ENCODE measurements at places on chromosomes 4 and X.

GRCh38 chr4:25180524-25181131 lies 20.4 kb upstream of the SEPSECS start:
- peak; percentile 42 for DNase-seq

DNA sequence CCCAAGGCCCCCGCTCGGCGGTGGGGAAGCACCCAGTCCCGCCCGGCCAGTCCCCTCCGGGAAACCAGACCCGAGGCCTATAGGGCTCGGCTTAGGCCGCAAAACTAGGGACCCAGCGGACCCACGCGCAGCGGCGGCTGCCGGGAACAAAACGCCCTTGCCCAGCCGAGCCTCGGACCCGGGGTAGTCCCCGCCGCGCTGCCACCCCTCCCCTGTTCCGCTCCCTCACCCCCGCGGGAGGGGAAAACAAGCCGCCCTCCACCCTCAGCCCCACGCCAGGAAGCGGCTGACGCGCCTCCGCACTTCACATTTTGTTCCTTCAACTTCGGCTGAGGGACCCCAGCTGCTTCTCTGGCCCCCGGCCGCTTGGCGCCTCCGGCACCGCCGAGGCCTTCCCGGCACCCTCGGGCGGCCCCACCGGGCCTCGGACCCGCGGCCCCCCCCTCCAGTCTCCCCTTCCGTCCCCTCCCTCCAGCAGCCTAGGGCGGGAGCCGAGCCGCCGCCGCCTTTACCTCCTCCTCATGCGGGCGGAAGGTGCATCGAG lies 694 bp downstream of the PDS5A start:
- peak; percentile 67 for DNase-seq

DNA sequence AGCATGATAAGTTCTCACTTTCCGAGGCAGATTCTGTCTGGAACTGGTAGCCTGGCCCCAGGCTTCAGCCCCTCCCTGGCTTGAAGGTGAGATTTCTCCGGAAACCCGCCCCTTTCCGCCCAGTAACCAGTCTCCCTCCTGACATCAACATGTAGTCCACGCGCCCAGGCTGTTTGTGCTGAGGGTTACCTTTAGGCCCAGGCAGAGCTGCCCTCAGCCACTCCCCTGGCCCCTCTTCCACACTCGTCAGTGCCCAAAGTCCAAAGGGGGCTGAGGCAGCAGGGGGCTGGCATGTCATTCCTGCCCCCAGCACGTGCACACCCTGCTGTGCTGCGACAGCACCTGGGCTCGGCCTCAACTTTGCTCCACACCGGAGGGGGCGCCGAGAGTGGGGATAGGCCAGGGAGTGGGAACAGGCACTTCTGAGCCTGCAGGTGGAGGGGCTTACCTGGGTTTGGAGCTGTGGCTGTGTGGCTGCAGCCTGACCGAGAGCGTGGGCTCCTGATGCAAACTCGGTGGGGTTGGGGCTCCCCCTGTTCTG lies 69.5 kb upstream of the ANK2 start:
- no peak for DNase-seq

DNA sequence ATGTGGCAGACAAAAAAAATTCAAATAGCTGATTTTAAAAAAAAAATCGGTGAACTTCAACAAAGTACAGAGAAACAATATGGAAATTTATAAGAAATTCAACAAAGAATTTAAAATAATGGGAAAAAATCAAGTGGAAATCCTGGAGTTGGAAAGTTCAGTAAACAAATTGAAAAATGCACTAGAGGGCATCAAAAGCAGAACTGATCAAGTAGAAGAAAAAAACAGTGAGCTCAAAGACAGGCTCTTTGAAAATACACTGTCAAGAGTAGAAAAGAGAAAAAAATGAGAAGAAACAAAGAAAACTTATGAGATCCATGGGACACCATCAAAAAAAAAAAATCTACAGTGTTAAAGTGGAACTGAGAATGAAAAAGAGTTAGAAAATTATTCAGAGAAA lies 19.6 kb upstream of the FRG1 start:
- DNase-seq = no peak

DNA sequence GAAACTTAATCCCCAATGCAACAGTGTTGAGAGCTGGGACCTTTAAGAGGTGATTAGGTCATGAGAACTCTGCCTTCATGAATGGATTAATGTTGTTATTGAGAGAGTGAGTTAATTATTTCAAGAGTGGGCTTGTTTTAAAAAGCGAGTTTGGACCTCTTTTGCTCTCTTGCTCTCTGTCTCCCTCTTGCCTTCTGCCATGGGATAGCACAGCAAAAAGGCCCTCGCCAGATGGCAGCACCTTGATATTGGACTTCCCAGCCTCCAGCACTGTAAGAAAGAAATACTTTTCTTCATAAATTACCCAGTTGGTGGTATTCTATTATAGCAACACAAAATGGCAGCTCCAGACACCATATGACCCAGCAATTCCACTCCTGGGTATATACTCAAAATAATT lies 7.0 kb upstream of the ATP6AP2 start:
- DNase-seq = peak; percentile 44

DNA sequence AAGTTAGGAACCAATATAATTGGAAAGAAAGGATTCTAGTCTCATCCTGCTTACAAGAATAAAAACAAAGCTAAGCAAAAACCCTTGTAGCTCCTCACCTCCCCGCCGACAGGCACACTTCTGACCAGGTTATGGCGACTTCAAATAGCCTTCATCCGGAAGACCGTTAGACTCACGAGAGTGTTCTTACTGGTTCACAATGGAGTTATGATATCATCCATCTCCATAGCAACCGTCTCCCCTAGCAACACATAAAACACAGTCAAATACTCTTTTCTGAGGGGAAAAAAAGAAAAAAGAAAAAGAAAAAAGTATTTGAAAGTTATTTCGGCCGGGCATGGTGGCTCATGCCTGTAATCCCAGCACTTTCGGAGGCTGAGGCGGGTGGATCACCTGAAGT lies at the start of gene IL13RA2:
Gene IL13RA2, minus strand, starts transcription at position 162 of the 400 bp plus-strand sequence. CDS start 347 bp downstream, outside the sequence.
- DNase-seq = no peak

- no peak for DNase-seq
Measured at GRCh38 chr4:172546782-172547181, 621.8 kb upstream of the GALNT7 start.

GRCh38 chr4:177384856-177385397 lies 57.3 kb downstream of the AGA start:
- DNase-seq = no peak

DNA sequence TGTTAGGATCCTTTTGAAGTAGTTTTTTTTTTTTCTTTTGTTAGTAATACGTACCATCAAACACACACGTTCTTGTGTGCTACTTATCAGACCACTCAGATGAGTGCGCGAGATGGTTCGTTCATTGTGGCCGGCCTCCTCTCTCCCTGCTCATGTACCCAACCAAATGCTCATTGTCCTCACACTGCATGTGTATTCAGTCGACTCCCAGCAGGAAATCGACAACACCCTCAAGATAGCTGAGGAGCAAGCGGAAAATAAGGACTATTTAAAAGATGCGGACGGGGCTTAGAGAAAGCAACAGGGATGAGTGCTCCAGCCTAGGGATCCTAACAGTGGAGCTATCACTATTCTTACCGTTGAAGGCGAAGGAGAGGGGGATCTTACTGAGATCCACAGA lies 72.9 kb upstream of the GUCY1A1 start:
- no peak for DNase-seq

GRCh38 chr4:122826553-122827257 lies at the start of gene FGF2:
Gene FGF2 (plus strand): TSS chr4:122826831. CDS start chr4:122827175, 344 bp downstream.
- DNase-seq = peak; percentile 14

DNA sequence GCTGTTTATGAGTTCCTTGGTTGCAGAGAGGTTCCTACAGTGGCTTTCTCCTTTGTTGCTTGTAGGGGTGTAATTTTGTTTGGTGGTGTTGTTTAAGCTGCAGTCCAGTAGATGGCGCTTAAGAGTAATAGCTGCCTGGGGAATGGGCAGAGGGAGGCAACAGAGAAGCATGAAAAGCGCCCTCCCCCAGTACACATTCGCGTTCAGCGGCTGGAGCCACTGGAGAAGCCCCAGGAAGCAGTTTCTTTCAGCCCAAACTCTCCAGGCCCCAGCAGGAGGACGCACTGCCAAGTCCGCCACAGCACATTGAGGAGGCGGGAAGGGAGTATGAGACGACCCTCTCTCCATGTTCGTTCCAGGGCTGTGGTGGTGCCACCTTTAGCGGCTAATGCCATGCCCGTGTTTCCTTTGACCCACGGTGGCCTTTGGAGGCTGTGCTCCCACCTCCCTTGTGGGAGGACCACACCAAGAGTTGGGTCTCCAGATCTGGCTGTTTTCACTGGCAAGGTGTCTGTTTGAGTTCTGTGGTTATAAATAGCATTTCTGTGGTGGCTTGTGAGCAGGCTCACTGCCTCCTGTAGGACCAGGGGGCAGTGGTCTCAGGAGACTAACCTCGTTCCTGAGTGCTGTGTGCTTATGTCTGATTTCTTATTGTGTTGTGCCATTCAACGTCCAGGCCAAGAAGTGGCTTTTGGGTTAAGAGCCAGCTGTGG lies 252.3 kb downstream of the ARHGAP10 start:
- DNase-seq = no peak

GRCh38 chr4:1417522-1418390 lies 11.5 kb upstream of the NKX1-1 start:
- no peak for DNase-seq

DNA sequence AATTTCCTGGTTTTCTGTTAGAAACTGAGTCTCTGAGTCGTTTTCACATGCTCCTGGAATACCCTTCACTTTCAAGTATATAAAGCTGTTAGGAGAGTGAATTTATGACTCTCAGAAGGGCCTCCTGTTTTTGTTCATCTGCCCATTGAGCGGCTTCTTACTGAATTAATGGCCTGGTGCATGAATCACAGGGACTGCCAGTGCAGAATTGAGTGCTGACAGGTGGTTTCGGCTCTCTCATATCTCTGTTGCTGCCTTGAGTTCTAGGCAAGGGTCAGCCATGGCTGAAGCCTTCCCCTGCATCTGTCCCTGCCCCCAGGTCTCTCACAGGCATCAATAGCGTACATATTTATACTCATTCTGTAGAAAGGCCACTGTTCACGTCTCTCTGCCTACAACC lies 22.7 kb upstream of the SEPSECS start:
- no peak for DNase-seq

- no peak for DNase-seq
Measured at GRCh38 chr4:184795214-184795844, 30.4 kb downstream of the ACSL1 start.

DNA sequence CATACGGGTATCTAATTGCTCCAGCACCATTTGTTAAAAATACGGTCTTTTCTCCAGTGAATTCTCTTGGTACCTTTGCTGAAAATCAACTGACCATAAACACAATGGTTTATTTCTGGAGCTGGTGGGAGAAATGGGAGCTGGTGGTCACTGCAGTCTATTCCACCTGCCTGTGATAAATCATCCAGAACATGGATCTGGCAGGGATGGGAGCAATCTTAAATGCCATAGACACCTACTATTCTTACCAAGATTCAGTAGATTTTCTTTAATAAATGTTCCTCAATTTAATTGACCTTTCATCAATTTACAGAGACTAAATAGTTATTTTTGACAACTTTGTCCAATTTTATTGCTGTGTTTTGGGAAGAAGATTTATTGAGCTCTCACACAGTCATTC lies 68.1 kb downstream of the SLC9A7 start:
- DNase-seq = no peak

GRCh38 chrX:17020851-17021821 lies 74.7 kb downstream of the REPS2 start:
- no peak for DNase-seq

DNA sequence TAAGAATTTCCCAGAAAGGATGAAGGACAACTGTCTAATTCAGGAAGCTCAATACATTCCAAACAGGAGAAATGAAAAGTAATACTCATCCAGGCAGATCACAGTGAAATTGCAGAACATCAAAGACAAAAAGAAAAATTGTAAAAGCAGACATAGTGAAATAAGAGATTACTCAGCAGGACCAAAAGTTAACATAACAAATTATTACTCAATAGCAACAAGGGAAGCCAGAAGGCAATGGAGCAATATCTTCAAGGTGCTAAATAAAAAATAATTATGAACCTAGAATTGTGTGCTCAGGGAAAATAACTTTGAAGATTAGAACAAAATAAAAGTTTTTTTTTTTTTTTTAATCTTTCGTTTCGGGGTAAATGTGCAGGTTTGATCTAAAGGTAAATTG lies 30.5 kb upstream of the ENPP6 start:
- DNase-seq = no peak

GRCh38 chr4:138190452-138190858 lies 51.7 kb downstream of the SLC7A11 start:
- DNase-seq = no peak

DNA sequence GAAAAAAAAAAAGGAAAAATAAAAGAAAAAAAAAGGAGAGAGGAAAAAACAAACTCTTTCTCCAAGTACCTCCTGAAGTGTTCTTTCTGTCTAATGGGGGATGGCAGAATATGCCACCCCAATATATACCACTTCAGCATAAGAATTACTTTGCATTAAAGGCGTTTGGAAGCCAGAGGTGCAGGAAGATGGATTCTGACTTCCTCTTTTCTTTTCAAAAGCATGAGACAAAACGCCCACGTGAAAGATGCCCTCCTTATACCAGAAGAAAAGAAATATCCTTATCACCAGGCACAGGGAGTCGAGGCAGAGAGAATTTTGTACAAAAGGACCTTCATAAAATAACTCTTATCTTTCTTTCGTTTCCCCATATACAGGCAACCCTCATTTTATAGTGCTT lies 40.9 kb downstream of the COX18 start:
- no peak for DNase-seq

DNA sequence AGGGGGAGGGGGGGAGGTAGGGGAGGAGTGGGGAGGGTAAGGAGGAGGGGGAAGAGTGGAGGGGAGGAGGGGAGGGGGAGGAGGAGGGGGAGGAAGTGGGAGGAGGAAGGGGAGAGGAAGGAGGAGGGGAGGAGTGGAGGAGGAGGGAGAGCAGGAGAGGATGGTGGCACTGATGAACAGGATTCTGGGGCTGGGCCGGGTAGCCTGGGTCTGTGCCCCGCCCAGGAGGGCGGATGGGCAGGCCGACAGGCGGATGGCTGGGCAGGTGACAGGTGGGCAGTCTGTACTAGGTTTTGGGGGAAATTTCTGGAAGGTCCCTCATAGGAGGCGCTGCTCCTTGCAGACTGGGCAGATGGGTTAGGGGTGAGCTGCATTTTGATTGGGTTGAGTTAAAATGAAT lies 66.0 kb upstream of the ADRA2C start:
- no peak for DNase-seq

DNA sequence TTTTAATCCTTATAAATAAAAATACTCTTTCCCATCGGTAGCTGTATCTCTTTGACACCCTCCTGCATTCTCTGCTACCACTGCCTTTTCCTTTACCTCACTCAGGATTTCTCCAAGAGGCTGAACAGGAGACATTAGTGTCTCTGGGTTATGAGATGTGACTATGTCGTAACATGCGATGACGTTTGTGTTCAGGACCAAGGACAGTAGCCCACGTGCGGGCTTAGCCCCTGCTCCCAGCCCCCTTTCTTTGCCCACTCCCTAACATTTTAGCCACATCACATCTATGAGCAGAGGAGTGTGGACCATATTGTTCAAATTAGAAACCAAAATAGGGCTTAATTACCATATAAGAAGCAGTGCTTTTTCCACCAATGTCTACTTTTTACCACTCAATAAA lies 369.3 kb downstream of the FBXW7 start:
- no peak for DNase-seq

GRCh38 chrX:150692831-150693724 lies at the start of gene MTMR1:
Gene MTMR1 (plus strand): TSS chrX:150693396. CDS start chrX:150693531, 135 bp downstream.
- DNase-seq = peak; percentile 62

All from CD4-positive, alpha-beta T cell treated with Interleukin-6 for 4 hours (primary cell).